DMS53 (cell line): ENCODE measurements at places on chromosomes 11 and 22.

DNA sequence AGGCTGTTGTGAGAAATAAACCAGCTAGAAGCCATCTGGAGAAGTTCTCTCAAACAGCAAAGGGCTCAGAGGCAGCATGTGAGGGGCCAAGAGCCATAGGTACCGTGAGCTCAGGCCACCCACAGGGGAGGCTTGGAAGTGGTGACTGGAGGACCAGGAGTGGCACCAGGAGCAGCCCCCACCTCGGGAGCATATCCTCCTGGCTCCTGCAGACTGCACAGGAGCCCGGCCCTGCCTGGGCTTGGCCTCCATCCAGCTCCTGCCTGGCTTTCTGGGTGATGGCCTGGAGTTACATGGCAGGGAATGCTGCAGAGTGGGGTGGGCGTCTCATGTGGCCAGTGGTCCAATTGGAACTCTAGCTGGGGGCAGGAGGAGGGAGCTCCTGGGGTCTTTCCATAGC lies 4.2 kb upstream of the MPPED1 start:
- DNase-seq: no peak

- no peak for DNase-seq
These were observed 6.9 kb downstream of the MOB2 start for GRCh38 chr11:1479678-1480118.

DNA sequence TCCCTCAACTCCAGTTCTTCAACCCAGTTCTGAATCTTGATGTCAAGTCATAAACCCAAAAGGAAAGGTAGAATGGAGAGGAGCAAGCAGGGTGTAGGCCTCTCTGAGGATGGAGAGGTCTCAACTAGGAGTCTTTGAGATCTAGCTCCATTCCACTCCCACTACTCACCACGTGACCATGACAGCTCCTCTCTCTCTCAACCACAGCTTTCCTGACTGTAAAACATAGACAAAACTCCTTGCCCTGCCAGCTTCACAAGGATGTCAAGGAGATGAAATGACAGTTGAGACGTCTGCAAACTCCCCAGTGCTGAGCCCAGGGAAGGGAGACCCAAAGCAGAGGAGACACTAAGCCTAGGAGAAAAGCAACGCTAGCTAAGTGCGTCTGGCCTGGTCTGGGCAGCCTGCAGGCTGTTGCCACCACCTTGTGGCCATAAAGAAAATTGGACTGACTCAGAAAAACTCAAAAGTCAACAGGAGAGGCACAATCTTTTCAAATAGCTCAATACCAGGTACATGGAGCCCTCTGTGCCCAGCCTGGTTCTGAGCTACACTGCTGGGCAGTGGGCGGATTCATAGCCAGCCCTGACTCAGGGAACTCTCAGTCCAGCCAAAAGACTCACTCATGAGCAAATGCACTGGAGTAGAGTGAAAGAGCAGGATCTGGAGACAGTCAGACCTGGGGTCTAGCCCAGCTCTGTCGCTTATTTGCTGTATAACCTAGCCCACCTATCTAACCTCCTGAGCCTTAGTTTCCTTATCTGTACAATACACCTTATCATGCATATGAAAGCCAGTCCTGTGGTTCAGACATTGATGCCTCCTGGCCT lies 3.4 kb downstream of the CLPB start:
- DNase-seq: peak; percentile 87

- DNase-seq: no peak
These were observed 14.1 kb downstream of the SYNGR1 start for GRCh38 chr22:39363751-39364515.

DNA sequence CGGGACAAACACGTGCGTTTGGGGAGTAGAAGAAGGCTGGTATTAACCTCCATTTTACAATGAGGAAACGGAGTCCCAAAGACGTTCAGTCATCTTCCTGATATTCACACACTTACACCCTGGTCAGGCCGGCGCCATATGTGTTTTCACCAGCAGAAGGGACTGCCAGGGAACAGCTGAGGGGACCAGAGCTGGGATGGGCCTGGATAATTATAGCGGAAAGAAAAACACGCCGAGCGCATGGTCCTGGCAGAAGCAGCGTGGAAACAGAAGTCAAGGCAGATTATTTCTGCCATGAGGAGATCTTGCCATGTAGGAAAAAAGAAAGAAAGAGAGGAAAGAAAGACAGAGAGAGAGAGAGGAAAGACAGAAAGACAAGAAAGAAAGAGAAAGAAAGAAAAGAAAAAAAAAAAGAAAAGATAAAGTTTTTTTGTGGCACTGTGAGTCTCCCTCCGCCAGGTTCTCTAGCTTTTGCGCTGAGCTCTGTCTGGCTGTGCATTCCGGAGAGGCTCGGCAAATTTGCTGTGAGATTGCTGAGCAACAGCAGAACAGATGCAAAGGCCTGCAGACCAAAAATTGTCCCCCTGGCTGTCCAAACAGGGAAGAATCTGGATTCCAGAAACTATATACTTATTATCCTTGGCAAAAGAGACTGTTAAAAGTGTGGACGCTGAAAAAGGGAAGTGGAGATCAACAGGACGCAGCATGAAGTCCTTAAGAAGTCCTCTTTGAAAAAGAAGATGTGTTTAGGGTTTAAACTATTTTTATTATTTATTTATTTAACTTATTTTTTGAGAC lies 1.3 kb upstream of the UCP2 start:
- DNase-seq: peak; percentile 79

GRCh38 chr11:76209973-76210930 lies 4.0 kb upstream of the WNT11 start:
- peak; percentile 92 for DNase-seq

GRCh38 chr11:122100756-122101080 lies 15.3 kb downstream of the BLID start:
- no peak for DNase-seq

- DNase-seq: peak; percentile 77
These were observed 335 bp downstream of the TMEM138 start for GRCh38 chr11:61362542-61362875.

DNA sequence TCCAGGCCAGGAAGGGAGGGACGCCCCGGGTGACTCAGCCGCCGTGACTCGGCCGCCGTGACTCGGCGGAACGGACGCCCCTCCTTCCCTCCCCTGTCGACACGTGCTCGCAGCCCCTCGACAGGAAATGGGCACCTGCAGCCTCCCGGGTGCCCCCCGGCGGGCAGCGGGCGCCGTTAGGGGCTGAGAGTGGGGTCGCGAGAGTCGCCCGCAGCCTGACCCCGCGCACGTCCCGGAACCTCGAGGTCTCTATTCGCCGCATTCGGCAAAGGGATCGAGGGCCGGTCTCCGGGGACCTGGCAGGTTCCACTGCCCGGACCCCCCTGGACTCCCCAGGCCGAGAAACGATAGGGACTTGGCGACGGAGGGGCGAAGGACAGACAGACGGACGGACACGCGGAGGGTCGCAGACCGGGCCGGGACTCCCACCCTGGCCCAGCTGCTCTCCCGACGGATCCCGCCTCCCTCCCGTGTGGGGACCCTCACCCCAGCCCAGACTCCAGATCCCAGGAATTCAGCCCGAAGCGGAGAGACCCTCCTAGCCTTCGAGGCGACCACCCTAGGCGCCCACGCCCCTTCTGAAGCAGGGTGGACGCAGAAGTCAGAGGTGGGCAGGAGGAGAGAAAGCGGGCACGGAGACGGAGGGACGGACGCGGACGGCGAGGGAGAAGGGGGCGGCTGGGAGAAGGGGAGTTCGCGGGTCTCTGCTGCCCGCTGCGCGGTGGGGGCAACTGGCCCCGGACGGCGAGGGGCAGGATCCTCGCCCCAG lies 648 bp downstream of the FOSL1 start:
- DNase-seq: peak; percentile 88

GRCh38 chr11:44989831-44990566 lies 39.3 kb upstream of the TP53I11 start:
- no peak for DNase-seq

DNA sequence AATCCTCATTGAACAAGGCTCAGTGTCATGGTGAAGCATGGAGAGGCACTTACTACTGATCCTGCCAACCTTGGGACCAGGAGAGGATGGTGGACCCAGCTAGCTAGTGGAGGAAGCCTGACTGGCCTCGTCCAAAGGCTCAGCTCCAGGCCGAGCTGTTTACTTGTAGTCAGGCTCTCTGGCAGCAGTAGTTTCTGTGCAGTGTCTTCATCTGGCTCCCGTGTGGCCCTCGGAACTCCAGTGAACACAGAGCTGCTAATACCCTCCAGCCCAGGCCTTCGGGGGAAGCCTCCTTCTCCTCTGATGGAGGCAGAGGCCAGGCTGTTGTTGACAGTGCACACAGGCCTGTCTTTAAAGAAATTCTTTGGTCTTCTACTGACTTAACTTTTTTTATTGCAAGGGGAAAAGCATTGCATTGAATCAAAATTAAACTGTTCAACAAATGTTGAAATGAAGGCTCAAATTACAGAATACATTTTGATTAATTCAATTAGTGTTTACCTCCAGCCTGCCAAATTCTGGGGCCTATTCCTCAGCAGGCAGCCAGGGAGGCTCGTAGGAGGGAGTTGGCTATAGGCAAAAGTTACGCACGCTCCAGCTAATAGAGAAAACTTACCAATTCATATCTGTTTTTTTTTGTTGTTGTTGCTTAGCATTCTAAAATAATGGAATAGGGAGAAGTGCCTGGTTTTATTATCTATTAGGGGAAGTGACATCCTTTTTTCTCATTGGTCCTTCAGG lies 18.8 kb downstream of the PPFIBP2 start:
- no peak for DNase-seq

GRCh38 chr11:8987446-8987845 lies 16.4 kb downstream of the NRIP3 start:
- no peak for DNase-seq

GRCh38 chr22:25566898-25567235 lies 2.4 kb downstream of the GRK3 start:
- DNase-seq: no peak

GRCh38 chr22:24054356-24054755 lies 43.3 kb downstream of the CABIN1 start:
- DNase-seq: no peak

DNA sequence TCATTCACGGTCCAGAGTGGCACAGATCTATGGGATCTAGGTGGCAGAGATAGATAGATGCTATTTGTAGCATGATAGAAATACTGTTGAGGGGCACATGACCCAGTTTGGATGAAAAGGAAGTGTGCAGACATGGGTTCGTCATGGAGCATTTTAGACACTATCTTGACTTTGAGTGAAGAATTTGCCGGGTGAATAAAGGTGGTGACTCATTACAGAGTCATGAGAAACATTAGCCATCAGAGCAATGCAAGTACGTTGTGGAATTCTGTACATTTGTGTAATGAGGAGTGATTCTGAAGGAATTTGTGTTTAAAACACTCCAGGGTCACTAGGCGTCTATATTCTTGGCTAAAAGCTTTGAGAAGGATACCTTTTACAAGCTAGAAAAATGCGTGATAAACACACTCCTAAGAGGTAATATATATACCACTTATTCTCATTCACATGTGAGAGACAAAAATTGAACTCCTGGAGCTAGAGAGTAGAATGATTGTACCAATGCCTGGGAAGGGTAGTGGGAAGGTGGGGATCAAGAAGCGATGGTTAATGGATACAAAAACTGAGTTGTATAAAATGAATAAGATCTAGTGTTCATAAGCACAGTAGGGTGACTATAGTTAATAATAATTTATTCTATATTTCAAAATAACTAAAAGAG lies 593.7 kb upstream of the LUZP2 start:
- peak; percentile 4 for DNase-seq

DNA sequence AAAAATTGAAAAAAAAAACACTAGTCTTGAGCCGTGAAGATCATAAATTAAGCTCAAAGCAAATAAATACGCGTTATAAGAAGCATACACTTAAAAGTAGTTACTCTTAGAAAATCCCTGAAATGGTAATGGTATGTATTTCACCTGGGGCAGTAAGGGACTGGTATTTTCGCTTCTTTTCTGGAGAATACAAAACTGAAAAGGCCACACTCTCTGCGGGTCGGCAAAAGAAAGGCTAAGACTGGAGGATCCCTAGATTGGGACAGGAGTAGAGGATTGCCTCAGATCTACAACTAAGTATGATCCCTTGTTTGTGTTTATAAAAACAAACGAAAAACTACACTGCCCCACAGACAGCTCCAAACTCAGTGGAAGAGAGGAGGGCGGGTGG lies 617 bp downstream of the TSG101 start:
- DNase-seq: no peak

DNA sequence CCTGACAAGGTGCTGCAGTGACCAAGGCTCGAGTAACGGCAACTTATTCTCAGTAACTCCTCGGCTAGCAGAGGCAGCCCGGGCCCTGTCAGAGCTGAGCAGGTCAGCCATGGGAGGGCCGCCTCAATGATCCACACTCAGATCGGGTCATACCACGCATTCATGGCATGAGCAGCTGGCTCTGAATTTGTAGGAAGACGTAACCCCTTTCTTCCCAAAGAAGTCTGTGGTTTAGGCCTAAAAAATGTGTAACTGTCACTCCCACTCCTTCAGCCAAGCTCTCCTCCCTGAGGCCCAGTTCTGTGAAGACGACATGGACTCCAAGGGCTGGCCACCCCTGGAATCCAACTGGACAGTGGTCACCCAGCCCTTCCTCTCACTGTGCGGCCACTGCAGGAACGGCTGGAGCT lies 30.0 kb downstream of the PPP2R1B start:
- DNase-seq: no peak

GRCh38 chr11:102669664-102670063 lies 35.9 kb downstream of the MMP27 start:
- DNase-seq: no peak

GRCh38 chr22:22748297-22748743 lies 103.9 kb downstream of the GGTLC2 start:
- DNase-seq: peak; percentile 47

DNA sequence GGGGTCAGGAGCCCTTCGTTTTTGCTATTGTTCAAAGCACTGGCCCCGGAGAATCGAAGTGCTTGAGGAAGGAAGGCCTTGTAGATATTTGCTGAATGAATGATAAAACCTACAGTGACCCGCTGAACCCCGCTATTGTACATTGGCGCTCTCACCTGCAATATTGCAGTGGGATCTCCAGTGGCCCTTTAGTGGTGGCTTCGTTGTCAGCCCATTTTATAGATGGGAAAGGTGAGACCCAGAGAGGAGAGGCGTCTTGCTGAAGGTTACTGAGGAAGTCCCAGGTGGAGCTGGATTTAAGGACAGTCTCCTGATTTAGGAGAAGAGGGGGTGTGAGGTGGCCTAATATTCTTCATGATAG lies 1.2 kb downstream of the CDC42EP2 start:
- DNase-seq: peak; percentile 69

- no peak for DNase-seq
These were observed 352.0 kb upstream of the MPPED2 start for GRCh38 chr11:30938171-30938570.

DNA sequence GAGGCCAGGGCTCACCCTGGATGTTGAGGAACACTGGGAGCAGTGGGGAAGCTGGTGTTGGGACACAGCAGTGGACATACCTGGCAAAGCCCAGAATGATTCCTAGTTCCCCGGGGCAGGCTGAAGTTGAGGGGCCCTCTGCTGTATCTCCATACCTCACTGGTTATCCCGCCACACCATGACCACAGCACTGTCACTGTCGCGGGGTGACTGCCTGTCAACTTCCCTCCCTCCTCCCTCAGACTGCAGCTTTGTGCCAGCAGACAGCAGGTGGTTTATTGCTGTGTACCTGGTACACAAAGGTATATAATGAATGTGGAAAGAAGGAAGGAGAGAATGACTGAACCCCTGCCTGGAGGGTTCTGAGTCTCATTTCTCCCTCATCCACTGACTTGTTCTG lies 318.7 kb downstream of the TMEM135 start:
- peak; percentile 23 for DNase-seq
